ENCODE measurements at places on chromosomes 2 and 18.

- no peak for DNase-seq
These were observed 48.9 kb downstream of the RAB31 start for GRCh38 chr18:9756933-9757470.

DNA sequence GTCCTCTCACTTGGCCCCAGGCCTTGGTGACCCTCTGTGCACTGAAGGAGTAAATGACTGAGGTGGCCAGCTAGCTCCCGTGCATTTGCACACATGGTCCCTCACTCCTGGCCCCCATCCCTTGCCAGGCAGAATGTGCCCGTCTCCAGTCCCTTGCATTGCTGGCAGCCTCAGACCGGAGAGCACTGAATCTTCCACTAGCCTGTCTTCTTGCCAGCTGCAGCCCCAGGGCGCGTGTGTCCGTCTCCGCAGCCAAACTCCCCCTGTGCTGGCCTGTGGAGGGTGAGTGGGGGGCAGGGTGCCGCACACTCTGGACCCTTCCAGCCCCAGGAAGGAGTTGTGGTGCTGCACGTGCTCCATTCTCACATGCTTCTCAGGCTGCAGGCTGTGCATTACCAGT is 35.9 kb downstream of the INPP4A start:
- no peak for DNase-seq

DNA sequence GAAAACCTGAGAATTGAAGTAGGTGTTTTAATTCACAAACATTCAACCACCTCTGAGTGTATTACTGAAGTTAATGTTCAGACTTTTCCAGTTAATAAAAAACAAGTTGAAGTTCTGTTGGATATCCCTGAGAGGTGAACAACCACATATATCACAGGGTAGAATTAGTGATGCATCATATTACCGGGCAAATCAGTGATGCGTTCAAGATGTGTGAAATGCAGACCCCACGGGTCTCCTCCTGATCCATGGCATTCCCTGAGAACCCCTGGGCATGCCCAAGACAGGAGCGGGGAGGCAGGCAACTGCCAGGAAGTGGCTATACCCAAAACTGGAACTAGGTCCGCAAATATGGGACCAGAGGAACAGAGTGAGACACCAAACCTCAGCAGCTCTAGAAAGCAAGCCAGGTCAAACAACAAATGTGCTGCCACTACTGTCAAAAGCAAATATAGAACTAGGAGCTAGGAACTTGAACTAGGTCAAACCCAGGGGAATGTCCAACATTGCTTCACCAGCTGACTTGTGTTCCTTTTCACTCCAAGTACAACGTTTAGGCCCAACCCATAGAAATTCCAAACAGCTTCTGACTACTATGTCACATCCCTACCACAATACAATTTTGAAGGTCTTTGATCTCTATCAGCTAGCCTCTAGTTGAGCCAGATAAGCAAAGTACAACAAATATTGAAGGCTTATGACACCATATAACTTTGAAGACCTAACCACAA is 20.2 kb downstream of the PSTPIP2 start:
- DNase-seq: no peak

- no peak for DNase-seq
These were observed 1.1 kb downstream of the ROCK2 start for GRCh38 chr2:11343368-11343649.

DNA sequence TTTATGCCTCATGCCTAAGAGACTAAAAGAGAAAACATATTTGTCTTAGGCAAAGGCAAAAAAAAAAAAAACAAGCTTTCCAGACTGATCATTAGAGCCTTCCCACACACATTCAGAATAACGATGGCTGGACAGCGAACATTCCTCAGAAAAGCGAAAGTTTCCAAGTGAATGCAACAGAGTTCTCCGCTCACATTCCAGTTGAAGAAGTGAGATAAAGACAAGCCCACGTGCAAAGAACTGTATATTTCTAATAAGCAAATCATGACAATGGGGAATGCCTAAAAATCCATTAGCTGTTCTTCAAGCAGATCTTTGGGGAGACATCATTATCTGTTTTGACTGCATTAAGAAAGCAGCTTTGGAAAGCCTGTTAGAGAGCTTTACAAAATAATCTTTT is 347.9 kb downstream of the METTL4 start:
- no peak for DNase-seq

DNA sequence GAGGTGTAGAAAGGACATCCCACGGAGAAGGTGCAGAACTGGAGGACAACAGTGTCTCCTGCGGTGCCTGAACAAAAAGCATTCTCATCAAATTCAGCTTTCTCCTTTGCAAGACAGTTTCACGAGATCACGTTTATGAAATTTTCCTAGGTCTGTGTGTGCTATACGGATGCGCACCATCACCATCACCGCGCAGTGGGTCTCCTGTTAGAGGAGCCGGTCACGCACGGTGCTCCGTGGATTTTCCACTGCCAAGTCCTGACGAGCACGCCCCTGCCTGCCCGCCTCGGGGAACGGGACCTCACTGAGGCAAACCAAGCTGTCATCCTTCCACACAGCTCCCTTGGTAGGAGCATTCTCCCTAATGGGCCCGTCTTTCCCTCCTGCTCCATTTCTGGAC is 140.4 kb upstream of the TPO start:
- DNase-seq: no peak

DNA sequence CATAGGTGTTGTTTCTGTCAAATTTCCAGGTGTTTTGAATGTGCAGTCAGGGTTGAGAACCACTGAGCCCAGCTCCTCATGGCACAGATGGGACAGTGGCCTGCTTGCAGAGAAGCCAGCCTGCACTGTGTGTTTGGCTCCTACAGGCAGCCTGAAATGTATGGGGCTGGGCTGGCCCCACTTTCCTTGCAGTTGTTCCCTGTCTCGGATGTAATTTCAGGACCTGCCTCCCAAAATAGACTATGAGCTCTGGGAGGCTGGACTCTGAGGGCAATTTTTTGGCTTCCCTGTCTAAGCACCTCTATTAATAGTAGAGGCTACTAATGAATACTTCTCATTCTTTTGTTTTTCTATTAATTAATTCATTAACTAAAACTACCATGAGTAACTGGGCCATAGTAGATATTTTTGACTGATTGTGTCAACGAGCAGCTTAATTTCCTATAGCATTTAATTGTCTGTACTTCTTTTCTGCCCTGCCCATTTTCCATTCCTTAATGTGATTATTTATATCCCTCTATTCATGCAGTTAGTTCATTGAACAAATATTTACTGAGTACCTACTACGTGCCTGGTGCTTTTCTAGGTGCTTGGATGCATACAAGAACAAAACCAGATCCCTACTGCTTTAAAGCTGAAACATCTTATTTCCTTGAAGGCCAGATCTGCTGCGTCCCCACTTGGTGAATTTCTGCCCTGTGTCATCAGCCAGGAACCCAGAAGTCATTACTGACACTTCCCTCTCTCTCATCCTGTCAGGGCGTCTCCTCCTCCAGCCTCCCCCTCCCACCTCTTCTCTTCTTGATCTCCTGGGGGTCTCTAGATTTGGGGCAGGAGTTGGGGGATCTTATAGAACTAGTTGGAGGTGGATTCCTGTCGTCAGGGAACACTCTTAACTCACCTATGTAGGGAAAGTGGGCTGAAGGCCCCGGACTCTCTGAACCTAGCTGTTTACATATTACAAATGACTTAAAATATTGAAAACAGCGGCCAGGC is 16.3 kb downstream of the DYSF start:
- DNase-seq: no peak

GRCh38 chr2:201149064-201149820 is 33.3 kb downstream of the CFLAR start:
- no peak for DNase-seq

GRCh38 chr2:48434101-48434500 is 95.9 kb upstream of the STON1 start:
- no peak for DNase-seq

DNA sequence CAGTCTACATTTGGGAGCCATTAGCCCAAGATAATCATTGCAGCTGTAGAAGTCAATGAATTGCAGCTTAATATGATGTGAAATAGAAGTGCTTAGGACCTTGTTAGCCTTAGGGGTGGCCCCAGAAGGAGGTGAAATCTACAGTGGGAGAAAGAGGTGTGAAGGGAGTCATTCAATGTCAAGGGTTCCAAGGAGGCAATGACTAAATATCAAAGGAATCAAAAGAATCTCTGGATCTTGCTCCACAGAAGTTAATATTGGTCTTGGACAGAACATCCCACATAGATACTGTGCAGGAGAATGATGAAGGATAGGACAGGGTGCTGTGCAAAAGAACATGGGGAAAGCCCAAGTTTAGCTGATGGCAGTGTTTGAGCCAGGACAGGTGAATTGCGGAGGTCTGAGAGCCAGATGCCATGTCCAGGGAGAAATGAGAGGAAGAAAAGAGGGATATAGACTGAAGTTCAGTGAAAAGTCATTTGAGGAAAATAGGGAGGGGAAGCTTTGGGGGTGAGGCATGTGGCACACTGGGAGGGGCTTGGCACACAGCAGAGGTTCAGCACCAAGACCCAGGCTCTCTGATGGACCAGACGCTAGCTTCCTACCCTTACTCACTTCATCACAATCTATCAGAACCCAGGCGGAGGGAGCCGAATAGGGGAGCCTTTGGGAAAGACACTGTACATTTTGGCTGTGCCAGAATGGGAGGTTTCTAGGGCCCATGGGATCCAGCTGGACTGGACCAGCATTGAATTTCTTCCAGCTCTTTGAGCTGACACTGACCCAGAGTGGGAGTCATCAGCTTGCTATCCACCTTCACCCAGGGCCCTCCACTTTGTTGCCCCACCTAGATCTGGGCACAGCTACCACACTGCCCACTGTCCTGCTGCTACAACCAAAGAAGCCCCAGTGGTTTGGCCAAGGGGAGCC is 2.2 kb downstream of the IL1F10 start:
- DNase-seq: no peak

DNA sequence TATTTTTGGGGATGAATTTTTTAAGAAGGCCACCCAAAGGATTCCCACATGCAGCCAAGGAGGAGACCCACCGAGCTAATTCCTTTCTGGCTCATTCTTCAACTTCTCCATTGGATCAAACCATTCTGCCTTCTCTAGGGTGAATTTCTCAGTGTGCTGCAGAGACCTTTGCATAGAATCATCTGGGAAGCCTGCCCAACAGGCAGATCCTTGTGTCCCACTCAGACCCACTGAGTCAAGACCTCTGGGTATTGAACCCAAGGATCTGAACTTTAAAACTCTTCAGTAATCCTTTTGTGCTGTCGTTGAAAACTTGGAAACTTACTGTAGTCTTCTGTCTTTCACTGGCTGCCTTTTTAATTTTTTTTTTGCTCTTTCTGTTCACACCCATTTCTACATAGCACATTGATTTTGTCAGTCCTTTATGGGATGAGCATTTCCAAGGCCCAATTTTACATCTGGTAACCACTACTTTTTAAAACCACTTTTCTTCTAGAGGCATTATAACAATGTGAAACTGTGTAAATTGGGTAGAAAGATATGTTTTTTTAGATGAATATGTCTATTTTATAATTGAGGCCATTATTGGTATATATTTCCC is 120.2 kb downstream of the TSN start:
- no peak for DNase-seq

DNA sequence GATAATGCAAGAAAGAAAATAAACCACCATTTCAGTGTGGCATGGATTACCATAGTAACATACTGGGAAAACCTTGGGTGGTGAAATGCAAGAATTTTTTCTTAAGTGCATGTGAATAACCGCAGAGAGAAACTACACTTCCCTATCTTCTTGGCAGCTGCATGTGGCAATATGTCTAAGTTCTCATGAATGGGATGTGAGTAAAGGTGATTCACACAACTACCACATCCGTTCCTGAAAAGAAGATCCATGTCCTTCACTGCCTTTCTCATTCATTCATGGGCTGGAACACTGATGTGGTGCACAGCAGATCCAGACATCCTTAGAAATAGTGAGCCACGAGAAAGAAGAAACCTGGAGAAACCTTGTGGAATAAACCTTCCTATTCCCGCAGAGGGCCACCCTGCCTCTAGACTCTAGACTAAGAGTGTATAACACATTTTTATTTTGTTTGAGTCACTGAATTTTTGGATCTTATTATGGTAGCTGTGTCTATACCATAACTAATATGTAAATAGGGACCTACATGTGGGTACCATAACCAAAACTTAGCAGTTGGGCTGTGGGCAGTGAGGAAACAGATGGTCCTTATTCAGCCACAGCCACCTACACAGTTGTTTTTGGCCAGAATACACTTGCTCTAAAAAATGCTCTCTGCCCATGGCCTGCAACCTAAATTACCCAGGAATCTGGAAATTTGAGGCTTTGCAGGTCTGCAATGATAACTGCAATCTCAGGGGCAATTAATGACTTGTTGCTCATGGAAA is 573.3 kb downstream of the LRP1B start:
- no peak for DNase-seq

- no peak for DNase-seq
These were observed 306.4 kb downstream of the LPIN1 start for GRCh38 chr2:12052796-12053195.

DNA sequence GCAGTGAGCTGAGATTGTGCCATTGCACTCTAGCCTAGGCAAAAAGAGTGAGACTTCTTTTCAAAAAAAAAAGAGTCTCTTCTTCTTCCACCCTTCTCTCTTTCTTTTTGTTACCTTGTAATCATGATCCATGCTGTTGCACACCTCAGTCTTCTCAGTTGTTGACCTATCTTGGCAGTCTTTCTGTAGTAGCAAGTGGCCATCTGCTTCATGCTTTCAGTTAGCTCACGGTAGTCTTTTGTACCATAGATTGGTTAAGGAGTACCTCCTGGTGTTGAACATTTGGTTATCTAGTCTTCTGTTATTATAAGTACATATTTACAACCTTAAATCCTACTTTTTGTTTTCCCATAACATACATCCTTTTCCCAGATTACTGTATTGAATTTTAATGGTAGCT is 3.1 kb downstream of the GORASP2 start:
- DNase-seq: no peak

- DNase-seq: no peak
These were observed 23.4 kb upstream of the TANK start for GRCh38 chr2:161136696-161137324.

DNA sequence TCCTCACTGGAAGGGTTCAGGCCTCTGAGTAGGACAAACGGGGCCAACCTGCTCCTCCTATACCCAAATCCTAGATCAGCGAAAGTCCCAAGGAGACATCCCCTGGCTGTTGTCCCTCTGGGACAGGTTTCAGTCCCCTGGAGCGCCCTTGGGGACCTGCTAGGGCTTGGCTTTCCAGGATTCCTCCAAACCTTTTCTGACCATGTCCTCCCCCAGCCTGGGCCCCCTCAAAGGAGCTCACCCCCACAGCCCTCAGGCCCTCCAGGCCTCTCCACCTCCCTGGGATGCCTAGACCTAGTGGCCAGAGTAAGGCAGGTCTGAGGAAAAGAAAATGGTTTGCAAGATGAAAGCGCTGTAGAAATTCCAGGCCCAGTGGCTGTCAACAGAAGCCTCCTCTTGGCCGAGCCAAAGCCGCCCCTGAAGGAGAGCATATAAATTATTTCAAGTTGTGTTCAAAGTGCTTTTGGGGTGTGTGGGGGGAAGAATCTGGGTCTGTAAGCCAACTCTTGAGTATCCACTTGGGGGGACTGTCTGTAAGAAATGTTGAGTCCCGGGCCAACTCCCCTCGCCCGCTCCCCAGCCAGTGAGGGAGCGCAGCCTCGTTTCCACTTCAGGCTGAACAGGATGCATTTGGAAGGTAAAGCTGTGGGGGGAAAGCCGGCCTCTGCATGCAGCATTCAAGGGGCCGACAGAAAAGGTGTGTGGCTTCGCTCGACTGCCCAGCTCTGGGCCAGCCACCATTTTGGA is 158.6 kb downstream of the DYSF start:
- DNase-seq: peak; percentile 47

GRCh38 chr18:21914739-21915319 is 174.2 kb downstream of the MIB1 start:
- DNase-seq: no peak

GRCh38 chr18:63637703-63638102 is 6.4 kb downstream of the SERPINB4 start:
- DNase-seq: no peak
